ENCODE measurements at places on chromosomes 11 and 22.

- no peak for DNase-seq
These were observed at the start of gene LARGE1 for GRCh38 chr22:33920197-33920540. Gene LARGE1, minus strand, starts transcription at chr22:33920476.

DNA sequence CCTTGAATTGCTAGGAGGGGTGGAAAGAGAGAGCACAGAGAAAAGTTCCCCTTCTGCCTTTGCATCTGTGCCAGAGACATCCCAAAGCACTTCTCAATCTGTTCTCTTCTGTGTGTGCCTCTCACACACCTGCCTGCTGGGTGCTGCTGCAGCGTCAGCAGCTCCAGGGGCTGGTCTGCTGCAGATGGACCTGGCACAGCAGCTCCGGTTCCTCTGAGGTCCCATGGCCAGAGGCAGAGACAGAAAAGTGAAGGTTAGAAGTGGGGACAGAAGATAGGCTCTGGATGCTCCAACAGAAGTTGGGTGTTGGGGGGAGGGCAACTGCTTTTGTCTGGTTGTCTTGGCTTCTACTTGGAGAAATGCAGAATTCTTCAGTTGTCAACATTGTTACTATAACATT, 48.9 kb upstream of the KIRREL3 start:
- DNase-seq: no peak

GRCh38 chr11:118699506-118700220, 20.2 kb upstream of the TREH start:
- DNase-seq: no peak

- DNase-seq: no peak
These were observed 1.5 kb downstream of the OR9G1 start for GRCh38 chr11:56700242-56700913.

DNA sequence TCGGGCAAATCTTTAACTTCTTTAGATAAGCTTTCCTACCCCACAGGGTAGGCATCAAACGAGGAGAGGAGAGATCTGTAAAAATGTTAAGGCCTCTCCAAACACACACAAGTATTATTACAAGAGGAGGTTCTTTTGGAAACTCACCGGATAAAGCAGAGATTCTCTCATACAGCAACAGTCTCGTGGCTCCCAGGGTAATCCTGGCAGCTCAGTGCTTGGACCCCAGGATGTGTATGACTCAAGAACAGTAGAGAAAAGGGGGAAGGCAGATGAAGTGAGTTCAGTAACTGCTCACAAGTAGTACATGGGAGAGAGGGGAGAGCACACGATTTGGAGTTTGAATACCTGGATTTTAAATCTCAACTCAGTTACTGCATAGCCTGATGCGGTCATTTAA, 120.9 kb downstream of the FEZ1 start:
- no peak for DNase-seq

DNA sequence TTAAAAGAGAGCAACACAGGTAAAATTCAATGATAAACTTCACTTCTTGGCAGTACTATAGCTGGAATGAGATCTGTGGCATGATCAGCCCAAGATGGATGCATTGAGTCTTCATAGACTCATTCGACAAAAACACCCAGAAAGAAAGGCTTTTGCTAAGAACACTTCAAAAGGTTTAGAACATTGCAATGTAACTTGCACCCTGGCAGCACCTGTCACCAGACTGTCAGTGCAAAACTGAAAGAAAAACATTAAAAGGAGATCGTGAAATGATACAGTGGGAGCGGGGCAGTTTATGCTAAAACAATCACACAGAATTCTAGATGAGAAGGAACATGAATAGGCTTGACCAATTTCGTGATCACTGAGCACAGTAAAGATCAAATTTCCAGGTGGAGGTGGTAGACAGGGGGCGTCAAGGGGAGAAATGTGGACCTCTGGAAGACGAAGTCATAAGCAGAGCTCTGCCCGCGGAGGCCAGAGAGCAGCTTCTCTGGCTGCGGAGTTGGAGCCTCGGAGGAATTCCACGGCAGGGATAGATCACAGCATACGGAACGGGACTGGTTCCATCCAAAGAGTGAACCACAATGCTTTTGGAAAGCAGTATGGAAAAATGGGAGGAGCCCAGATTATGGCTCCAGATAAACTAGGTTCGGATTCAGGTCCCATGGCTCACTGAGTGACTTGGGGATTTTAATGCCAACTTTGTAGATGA, 11.9 kb downstream of the VSIG10L2 start:
- no peak for DNase-seq

- DNase-seq: no peak
These were observed 425.7 kb downstream of the CNTN5 start for GRCh38 chr11:99446400-99446799.

DNA sequence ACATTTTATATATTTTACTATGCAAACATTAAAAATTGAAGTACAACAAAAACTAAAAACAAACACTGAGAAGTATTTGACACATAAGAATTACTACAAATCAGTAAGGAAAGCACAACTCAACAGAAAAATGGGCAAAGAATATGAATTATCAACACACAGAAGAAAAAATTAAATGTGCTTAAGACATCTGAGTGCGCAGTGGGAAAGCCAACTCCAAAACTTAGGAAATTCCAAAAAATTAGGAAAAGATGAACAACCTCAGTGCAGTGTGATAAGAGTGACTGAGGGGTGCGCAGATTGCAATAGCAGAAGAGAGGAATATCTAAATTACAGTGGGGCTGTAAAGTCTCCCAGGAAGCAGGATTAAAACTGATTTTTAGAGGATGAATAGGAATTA, 1.9 kb upstream of the TMEM41B start:
- DNase-seq: no peak

DNA sequence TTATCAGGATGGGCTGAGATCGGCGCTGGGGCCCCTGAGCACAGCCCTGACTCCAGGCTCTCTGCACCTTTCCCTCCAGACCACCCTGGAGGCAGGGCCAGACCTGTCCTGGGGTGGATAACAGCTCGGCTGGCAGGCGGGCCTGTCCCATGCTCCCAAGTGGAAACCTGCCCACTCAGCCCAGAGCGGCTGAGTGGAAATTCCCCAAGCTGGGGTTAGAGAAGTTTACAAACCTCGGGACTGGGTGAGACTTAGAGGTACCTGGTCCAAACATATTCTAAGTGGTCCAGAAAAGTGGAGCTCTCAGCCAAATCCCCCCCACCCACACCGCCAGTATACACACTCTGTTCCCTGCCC, 4.8 kb upstream of the FXYD2 start:
- DNase-seq: no peak

GRCh38 chr11:10556590-10556989, 11.9 kb downstream of the LYVE1 start:
- DNase-seq: no peak

DNA sequence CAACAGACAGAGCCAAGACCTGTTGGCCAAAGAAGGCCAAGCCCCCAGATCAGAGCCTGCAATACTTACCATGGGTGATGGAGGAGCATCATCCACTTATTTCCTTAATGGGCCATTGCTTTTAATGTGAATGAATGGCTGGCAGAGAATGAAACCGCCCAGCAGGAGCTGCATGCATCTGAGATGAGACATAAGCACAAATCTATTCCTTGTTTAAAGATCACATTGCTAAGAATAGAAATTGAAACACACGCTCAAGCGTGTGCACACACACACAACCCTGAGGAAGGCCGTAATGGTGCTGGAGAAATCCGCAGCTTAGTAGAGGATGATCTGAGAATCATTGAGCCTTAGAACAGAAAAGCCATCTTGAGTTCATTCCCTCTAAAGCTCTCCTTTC, 5.3 kb upstream of the RRAS2 start:
- peak; percentile 80 for DNase-seq

DNA sequence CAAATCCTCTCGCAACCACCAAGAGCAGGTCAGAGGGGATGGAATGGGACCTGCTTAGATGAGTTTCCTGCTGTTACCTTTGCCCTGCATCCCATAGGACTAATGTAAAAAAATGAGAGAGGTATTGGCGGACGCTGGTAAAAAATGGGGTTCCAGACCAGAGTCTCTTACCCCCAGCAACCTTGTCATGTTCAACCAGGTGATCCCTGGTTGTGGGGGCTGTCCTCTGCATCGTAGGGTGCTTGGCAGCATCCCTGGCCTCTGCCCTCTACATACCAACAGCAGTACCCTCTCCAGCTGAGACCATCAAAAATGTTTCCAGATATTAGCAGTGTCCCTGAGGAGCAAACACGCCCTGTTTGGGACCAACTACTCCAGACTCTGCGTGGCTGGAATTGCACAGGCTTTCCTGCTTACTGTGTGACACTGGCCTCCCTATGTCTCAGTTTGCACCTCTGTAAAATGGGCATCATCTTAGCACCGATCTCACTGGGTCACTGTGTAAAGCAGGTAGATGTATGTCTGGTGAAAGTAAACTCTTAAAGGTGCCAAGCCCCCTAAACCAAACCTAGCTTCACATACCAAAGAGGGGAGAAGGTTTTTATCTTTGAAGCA, 1.5 kb downstream of the APOL6 start:
- DNase-seq: no peak

GRCh38 chr11:69695581-69695980, 8.2 kb downstream of the FGF19 start:
- DNase-seq: no peak

DNA sequence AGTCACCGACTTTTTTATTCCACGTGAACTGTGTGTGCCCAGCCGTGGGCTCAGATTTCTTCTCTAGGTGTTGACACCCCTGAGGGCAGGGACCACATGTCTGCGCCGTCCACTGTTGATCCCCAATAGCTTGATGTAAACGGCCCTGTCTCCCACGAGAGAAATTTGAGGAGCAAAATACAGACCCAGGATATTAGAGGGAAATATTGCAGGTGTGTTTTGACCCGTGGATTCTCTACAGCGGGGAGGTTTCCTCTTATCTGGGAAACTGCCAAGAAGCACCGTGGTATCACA, 437.5 kb downstream of the TBC1D22A start:
- DNase-seq: no peak

GRCh38 chr11:6345366-6345765, 25.1 kb upstream of the CAVIN3 start:
- DNase-seq: no peak

DNA sequence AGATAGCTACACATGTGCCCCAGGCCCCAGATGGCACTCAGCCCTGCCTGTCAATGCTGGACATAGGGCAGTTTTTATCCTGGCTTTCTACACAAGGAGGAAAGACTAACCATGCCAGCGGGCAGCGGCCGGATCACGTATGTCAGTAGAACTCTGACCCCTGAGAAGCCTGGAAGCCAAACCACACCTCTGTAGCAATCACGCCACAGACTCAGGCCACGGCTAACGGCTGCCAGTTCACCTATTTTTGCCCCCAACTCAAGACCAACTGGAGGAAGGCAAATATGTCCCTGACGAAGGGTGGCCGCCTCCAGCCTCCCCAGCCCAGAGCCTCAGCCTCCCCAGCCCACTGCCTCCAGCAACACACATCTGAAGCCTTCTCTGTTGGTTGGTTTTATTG, 7.2 kb upstream of the CD81 start:
- no peak for DNase-seq

GRCh38 chr11:8178297-8178696, 9.5 kb upstream of the RIC3 start:
- DNase-seq: no peak

GRCh38 chr22:19892257-19892879, 37.7 kb upstream of the GNB1L start:
- DNase-seq: no peak

DNA sequence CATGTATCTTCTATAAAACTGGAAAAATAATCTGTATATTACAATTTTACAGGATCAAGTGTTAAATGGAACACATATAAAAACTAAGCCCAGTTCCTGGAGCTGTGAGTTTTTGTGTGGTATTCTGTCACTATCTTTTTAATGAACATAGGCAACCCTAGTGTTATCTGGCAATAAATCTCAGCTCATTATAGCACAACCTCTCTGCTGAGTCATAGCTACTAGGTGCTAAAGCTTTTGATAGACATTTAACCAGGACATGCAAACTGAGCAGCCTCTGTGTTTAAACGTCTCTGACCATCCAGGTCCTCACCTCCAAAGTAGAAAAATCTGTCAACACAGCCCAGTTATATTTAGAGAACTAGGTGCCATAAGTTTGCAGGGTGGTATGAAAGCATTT, 91.0 kb upstream of the CARD18 start:
- DNase-seq: no peak

DNA sequence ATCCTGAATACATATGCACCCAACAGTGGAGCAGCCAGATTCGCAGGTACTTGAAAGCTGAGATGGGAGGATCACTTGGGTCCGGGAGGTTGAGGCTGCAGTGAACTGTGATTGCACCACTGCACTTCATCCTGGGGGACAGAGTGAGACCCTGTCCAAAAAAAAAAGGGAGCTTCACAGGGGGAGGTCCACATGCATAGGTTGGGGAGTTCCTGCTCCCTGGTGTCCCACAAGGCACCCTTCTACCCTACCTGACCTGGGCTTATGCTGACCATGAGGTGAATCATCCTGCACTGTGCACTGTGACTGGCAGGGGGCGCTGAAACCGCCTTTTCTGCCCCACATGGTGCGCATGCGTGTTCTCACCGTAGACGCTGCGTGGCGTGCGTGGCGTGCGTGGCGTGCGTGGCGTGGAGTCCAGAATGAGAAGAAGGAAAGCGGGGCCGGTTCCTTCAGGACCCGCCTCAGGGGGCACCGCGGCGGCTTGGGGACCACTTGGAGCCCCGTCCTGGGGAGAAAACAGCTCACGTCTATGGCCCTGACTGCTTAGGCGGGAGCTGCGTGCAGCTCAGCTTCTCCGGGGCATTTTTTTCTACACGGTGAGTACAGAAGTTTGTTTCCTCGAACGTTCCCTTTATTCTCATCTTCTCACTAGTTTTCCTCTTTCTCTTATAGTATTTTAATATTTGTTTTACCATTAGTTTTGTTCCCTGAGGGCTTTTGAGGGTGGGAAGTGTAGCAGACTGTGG, 116.6 kb upstream of the GRK3 start:
- peak; percentile 82 for DNase-seq

DNA sequence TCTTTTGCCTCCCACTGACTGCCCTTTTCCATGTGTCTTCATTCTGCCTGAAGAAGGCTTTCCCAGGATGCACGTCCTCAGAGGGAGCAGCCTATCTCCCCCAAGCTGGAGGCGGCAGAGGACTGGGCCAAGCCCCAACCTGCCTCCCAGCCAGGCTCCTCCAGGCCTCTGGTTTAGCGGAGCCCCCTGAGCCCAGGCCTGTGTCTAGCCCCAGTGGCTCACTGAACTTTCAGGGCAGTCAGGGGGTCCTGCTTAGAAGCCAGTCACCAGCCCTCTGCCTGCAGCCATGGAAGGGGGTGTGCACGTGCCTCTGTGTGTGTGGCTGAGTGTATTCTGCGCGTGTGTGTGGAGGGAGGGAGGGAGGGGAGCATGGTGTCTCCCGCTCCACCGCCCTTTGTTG, 10.4 kb upstream of the GRK2 start:
- no peak for DNase-seq

DNA sequence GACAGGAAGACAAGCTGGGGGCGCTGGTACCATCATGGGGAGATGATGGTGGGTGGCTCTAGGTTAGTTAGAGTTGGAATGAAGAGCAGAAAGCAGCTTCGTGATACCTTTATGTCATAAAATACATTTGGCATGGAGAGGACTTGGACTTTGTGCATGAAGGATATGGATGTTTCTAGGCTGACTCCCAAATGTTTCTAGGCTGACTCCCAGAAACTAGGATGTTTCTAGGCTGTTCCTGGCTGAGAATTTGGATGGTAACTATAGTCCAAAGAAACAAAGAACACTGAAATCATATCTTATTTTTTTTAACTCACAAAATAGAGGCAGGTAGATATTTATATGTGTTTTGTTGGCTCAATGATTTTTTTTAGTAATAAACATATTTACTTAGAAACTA, 89.4 kb upstream of the VPREB1 start:
- no peak for DNase-seq
